ENCODE measurements at places on chromosomes 4 and X.

- no peak for DNase-seq
Measured at GRCh38 chr4:17934286-17934685, 87.3 kb downstream of the LCORL start.

GRCh38 chr4:151917145-151917734 lies 156.4 kb upstream of the GATB start:
- DNase-seq = no peak

DNA sequence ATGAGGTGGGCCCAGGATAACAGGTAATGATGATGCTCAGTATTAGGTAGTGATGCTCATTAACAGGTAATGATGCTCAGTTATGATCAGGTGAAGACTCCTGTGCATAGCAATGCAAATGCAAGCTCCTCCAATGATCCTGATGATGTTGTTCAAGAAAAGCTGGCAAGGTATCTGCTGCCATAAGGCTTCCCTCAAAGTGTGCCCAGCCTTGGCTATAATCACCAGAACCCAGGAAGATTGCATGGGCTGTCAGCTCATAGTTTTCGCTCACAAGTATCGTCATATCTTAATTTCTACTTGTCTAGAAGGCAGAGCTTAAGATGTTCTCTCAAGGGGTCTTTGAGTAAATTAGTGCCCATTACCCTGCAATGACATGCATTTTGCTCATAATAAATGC lies 366.2 kb upstream of the CLNK start:
- DNase-seq = no peak

DNA sequence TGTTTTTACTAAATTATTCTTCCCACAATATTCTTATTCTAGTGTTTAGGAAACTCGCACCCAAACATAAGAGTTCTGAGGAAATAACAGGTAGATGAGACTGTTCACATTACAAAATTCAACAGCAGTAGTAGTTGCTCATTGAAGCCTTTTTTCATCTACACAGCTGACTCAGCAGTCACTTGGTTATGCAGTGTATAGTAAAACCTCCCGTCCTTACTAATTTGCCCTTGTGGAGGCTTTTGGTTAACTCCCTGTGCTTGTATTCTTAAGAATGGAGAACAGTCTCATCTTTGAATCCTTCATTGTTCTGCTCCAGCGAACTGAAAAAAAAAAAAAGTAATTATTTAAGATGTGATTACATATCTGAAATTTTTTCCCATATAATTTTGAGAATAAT lies 1716.6 kb downstream of the PCDH7 start:
- DNase-seq = no peak

DNA sequence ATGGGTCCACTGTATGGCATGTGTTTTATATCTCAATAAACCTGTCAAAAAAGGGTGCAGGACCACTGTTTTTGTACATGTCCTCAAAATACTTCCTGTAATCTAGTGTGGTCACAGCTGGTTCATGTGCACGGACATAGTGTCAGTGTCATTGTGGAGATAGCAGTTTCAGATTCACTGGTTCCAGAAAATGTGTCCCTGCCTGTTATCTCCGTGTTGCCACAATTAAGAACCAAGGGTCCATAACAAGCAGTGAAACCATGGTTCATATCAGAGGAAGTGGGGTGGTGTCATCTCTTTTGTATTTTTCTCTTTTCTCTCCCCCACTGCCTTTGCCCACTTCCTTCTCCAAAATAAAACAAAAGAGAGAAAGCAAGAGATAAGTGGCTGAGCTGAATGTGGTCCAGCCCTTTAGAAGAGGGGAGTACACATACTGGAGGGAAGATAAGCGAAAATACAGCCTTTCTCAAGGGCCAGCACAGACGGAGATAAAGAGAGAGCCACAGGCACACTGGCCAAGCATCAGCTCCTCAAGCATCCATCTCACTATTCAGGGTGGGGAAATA lies 51.2 kb downstream of the TBL1X start:
- DNase-seq = no peak

DNA sequence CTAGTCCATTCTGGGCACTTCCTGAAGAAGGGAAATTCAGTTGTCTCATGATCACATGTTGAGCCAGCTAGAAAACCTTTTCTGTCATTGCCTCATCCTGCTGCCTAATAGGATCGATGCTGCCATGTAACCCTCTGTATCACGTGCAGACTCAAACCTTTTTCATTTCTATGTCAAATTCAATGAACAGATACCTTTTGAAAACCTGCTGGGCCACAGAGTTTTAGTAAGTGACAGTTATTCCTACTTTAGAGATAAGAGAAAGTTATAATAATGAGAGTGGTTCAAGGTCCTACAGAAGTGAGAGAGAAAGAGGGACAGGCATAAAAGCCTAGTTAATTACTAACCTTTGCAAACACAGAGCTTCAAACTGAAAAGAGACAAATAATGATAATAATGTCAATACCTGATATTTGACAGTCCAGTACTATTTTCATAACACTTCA lies 46.0 kb downstream of the MAOA start:
- DNase-seq = no peak

GRCh38 chr4:144868309-144868708 lies 222.4 kb downstream of the HHIP start:
- DNase-seq = no peak

- DNase-seq = no peak
Measured at GRCh38 chrX:119682019-119682989, 10.7 kb downstream of the SEPTIN6 start.

- peak; percentile 4 for DNase-seq
Measured at GRCh38 chr4:89752932-89753598, 83.9 kb downstream of the SNCA start.

DNA sequence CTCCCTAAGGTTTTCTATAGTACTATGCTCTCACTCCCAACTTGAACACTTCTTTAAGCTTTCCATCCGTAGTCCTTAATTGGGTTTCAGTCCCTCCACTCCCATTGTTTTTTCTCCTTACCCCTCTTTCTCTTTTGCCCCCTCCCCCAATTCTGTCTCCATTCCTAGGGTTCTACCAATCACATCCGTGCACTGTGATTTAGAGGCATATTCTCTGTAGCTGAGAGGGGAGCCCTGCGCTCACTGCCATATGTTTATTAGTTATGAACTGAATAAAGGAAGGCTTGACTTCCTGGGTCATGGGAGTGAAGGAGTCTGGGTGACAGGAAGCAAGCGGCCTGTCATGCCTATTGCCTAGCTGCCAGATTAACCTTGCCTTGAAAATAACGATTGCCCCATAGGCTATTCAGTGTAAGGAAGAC lies 471 bp downstream of the MCTS1 start:
- DNase-seq = peak; percentile 51

GRCh38 chr4:10083861-10084641 lies 32.5 kb downstream of the WDR1 start:
- no peak for DNase-seq

DNA sequence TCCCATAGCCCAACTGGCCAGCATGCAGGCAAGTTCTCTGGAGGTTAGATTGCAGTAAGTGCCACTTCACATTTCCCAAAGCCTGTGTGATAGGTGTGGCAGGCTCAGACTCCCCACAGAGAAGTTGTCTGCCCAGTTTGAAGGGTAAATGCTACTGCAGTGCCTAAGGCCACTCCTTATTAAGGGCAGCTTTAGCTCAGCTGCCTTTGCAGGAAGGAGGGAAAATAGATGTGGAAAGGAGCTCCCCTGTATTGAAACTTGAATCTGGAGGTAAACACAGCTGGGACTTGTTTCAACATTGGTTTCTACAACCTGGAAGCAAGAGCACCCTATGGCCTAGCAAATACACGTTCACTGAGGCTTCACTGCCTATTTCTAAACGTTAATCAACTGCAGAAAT lies 22.4 kb downstream of the NEXMIF start:
- DNase-seq = no peak

GRCh38 chr4:164023214-164023613 lies 528.7 kb downstream of the TMA16 start:
- no peak for DNase-seq

DNA sequence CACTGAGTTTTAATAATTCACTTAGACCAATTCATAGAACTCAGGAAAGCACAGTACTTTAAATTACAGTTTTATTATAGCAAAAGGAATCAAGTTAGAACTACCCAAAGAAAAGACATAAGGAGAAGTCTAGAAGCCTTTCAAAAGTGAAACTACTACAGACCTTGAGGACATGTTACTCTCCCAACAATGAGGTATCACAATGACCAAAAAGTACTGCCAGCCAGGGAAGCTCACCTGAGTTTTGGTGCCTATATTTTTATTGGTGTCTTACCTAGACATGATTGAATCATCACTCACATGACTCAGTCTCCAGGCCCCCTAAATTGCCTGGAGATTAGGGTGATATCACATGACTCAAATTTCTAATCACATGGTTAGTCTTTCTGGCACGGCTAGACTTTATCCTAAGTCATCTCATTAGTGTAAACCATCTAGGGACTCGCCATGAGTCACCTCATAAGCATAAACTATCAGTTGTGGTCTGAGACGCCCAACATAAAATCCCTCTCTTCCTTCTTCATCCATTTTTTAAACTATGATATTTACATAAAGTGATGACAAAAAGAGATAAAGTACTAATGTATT lies 372.3 kb downstream of the TMA16 start:
- no peak for DNase-seq

GRCh38 chr4:91092398-91092980 lies 965.3 kb downstream of the CCSER1 start:
- DNase-seq = no peak

- no peak for DNase-seq
Measured at GRCh38 chrX:39631276-39632229, 466.2 kb downstream of the BCOR start.

GRCh38 chr4:148881860-148882643 lies 439.8 kb upstream of the NR3C2 start:
- no peak for DNase-seq

DNA sequence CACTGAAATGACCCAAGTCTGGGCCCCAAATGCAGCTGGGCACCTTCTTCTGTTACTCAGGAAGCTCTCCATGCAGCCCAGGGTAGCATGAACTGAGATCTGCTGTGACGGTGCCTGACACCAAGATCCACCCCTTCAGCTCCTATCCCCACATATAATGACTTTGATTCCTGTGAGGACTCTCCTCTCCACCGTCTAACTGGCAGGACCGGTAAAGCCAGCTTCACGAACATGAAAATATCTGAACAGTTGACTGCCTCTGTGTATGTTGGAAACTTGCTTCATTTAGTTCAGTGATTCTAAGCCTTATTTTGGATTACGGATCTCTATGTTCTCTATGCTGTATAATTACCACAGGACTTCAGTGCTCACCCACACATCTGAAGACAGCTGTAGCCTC lies 115.5 kb upstream of the TMEM150C start:
- peak; percentile 31 for DNase-seq

DNA sequence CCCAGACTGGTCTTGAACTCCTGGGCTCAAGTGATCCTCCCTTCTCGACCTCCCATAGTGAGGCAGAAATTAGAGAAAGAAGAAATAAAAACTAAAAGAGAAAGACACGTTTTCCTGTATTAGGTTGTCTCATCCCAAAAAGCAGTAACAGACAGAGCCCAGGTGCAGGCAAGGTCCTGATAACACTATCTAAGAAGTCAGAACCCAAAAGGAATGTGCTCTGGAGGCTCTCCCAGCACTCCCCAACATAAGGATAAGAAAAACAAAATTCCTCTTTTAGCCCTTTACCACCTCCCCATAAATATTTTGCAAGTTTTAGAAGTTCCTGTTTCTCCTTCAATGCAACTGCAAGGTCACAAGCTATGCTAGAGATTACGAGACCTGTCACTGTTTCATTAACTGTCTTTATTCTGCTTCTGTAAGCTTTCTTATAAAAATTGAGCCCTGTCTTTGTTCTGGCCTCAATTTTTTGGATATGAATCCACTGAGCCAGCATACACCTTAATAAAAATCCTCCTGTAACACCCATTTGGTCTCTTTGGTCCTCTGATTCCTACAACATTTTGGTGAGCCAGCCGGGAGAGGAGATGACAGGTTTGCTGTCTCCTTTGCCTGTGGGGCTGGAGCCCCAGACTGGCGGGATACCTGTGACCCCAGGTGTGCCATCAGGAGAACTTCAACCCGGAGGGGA lies 25.9 kb downstream of the LIAS start:
- no peak for DNase-seq

DNA sequence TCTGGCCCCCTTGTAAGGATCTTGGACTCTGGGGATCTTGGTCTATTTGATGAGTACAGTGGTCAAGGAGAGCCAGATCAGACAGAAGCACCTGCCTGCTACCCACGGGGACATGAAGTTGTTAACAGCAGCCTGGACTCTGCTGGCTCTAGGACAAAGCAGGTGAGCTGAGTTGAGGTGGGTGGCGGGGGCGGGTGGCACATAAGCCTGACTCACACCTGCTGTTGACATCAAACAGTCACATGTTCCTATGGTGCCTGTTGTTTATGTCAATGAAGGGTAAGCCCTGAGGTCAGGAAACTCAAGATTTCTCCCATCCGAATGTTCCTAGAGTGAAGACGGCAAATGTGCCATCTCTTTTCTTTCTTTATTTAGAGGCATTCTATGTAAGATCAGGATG lies 50.1 kb upstream of the CLNK start:
- DNase-seq = no peak

GRCh38 chr4:143382596-143382995 lies 45.9 kb downstream of the GAB1 start:
- DNase-seq = no peak

DNA sequence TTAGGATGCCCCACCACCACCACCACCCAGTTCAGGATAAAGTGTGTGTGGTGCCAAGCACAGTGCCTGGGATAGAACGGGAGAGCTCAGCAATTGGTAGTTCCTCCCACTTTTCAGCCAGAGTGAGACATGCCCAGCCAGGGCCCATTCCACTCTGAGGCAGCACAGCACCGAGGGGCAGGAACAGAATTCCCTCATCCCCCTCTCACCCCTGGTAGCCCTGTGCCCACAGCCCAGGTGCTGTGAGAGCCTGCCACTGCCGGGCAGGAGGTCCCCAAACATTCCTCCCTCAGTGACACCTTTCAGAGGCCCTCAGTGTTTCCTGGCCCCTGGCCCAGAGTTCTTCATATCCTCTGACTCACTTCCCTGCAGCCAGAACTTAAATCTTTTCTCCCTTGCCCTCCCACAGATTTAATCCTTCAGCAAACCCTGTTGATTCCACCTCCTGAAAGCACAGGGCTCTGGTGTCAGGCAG lies 8.1 kb downstream of the RIPPLY1 start:
- no peak for DNase-seq

- no peak for DNase-seq
Measured at GRCh38 chr4:35725131-35725530, 519.2 kb downstream of the ARAP2 start.

DNA sequence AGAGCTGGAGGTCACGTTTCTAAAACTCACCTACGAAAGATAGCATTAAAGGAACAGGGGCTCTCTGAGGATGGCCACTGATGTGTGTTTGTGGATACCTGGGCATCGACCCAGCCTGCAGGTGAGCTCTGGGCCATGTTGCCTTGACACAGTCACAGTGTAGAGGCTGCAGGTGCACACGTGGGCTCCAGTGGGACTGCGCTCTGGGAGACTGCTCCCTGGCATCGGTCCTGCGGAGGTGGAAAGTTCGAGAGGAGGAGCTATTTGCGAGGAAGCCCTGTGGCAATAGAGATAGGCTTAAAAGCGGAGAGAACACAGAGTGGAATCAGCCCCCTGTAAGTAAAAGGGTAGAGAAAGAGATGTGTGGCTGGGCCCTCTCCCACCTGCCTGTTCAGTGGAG lies 12.3 kb upstream of the TADA2B start:
- no peak for DNase-seq

GRCh38 chr4:74578329-74578728 lies 133.4 kb downstream of the AREG start:
- DNase-seq = no peak

- no peak for DNase-seq
Measured at GRCh38 chr4:79959652-79960051, 113.4 kb downstream of the ANTXR2 start.

Measured in large intestine (tissue), 12 donors.